A172 (cell line): ENCODE measurements at places on chromosomes 2 and 18.

DNA sequence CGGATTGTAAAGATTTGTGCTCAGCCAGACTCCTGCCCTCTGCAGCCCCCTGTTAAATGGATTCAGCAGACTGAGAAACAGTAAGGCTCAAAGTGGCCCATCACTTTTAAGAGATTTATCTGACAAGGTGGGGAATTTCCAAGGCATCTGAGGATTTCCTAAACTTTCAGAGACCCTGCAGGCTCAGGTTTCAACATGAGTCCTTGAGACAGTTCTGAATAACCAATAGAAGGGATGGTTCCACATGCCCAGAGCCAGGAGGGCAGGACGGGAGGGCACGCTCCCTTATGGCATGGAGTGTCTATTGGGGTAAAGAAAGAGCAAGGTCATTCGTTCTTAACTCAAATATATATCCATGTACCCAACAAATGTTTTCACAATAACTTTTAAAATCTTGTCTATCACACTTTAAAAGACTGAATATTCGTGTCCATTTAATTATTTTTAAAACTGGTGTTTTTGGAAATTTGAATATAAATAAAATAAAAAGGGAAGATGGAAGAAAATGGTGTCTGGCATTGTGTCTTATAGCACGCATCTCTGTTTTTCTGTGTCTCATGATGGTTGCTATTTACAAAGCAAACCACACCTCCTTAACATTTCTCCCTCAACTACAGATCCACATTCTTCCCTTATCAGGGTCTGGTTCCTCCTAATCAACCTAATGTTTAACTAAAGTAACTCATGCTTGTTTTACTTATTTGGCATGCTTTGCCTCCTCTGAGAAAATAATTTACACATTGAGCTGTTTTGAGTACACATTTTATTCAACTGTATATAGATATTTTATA lies 56.0 kb upstream of the DSG1 start:
- no peak for DNase-seq

GRCh38 chr18:213966-214365 lies 53.9 kb downstream of the THOC1 start:
- no peak for DNase-seq

DNA sequence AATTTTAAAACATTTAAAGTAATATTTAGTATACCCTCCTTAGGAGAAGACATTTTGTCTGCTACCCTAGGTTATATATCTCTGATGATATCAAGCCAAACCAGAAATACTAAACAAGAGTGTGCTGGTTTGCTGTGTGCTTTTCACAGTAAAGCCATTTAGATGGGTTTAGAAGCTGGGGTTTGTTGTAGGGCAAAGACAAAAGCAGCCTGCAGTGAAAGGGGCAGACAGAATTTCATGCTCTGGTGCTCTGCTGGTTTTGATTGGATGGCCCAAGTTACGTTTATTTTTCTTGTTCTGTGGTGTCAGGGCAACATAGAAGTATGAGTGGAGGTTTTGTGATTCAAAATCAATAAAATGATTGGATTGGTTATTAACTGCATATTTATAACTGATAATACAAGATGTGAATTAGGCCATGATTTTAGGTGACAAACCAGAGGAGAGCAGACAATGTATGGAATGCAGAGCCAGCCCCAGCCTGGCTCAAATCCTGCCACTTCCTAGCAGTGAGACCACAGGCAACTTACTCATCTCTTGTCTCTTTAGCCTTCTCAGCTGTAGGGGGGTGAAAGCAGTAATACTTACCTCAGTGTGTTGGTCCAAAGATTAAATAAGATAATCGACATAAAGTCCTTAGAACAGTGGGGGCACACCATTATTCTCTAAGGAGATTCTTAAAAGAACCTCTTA lies 30.9 kb upstream of the IER3IP1 start:
- no peak for DNase-seq

DNA sequence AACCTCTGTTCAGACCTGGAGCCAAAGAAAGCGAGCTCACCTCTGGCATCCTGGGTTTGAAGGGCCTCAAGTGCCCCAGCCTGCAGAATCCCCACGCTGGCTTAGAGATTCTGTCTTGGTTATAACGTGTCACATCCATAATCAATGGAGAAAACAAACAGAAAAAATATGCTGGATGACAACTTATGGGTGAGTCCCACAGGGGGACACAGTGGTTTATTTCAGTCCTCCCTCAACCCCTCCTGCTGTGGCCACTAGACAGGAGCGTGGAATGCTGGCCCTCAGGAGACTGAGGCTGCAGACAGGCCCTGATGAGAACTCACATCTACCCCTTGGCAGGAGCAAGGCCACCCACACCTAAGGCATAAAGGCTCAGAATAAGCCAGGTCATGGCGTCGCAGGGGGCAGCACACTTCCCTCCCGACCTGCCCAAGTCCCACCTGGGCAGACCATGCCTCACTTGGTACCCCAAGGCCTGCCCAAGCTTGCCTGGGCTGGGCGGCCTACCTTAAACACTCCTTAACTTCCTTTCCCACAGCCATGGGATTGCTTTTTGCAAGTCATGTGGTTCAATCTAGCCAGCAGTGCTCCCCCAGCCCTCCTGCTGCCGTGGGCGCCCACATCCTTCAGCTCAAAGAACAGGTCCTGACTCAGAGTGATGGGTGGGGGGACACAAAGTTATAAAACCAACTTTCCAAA lies 19.9 kb downstream of the COX7A2L start:
- no peak for DNase-seq

DNA sequence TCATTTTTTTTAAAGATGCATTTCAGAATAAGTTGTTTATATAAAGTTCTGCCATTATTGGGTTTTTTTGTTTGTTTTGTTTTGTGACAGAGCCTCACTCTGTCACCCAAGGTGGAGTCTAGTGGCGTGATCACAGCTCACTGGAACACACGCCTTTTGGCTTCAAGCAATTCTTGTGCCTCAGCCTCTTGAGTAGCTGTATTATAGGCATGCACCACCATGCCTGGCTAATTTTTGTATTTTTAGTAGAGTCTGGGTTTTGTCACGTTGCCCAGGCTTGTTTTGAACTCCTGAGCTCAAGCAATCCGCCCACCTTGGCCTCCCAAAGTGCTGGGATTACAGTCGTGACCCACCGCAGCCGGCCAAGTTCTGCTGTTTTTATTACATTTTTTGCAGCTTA lies 72.3 kb downstream of the R3HDM1 start:
- DNase-seq: no peak

DNA sequence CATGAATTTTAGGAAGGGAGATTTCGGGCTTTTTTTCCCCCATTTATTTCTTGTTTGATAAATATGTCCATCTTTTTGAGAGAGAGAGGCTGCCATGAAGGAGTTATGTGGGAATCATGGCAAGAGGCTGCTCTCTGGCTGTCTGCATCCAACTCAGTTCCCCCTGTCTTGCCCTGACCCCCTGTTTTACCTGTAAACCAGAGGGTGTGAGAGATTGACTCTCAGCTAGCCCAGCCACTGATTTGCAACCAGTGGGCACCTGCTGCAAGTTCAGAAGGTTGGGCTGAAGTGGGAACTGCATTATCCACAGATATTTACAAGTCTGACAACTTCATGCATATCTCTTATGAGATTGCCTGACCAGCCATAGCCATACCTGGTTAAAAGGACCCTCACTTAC lies 625.4 kb upstream of the FANCL start:
- DNase-seq: no peak

- no peak for DNase-seq
Measured at GRCh38 chr2:234765279-234765678, 186.5 kb upstream of the SH3BP4 start.

- DNase-seq: peak; percentile 22
Measured at GRCh38 chr2:179751163-179751809, 110.1 kb downstream of the ZNF385B start.

GRCh38 chr2:73701968-73702665 lies 35.0 kb downstream of the TPRKB start:
- DNase-seq: no peak

DNA sequence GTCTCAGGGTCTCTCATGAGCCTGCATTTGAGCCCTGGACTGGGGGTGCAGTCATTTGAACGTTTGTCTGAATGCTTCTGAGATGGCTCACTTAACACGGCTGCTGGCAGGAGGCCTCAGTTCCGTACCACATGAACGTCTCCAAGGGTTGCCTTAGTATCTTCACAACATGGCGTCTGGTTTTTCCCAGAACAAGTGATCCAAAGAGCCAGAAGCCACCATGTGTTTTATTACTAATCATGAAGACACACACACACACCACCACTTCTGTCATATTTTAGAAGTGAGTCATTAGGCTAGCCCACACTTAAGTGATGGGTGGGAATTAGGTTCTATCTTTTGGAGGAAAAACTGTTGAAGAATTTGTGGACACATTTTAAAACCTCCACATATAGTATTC lies 15.0 kb upstream of the MYO1B start:
- DNase-seq: peak; percentile 93

GRCh38 chr18:48519431-48520100 lies 19.3 kb upstream of the CTIF start:
- DNase-seq: no peak

DNA sequence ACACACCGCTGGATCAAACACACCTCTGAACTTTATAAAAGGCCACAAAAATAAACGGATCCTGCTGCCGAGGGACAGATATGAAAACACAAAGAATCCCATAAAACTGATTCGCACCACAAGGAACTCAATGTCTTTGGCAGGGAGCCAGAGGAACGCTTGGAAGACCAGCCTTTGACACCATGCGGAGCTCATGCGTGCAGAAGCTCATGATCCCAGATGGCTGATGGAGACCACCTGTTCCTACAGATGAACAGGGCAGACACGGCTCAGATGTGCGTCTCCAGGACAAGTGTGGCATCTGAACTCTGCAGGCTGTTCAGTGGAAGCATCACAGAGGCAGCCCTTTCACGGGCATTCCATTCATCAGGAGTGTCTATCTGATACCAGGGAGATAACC lies 24.9 kb downstream of the COPS9 start:
- DNase-seq: no peak

- DNase-seq: no peak
Measured at GRCh38 chr2:219473511-219473910, 25.2 kb upstream of the GMPPA start.

GRCh38 chr2:176099159-176099727 lies 352 bp upstream of the HOXD12 start:
- no peak for DNase-seq

DNA sequence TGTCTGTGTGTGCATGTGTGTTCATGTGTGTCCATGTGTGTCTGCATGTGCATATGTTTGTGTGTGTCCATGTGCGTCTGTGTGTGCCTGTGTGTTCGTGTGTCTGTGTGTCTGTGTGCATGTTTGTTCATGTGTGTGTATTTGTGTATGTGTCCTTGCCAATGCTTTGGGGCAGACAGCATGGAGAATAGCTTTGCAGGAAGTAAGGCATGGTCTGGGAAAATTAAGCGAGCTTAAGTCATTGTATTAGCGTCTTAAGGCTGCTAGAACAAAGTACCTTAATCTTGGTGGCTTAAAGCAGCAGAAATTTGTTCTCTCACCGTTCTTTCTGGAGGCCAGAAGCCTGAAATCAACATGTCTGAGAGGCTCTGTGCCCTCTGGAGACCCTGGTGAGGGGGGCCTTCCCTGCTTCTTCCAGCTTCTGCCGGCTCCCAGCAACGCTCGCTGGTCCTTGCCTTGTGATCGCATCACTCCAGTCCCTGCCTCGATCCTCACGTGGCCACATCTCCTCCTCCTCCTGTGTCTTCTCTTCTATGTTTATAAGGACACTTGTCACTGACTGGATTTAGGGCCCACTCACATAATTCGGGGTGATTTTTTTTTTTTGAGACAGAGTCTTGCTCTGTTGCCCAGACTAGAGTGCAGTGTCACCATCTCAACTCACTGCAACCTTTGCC lies 3.8 kb downstream of the NEU2 start:
- no peak for DNase-seq

DNA sequence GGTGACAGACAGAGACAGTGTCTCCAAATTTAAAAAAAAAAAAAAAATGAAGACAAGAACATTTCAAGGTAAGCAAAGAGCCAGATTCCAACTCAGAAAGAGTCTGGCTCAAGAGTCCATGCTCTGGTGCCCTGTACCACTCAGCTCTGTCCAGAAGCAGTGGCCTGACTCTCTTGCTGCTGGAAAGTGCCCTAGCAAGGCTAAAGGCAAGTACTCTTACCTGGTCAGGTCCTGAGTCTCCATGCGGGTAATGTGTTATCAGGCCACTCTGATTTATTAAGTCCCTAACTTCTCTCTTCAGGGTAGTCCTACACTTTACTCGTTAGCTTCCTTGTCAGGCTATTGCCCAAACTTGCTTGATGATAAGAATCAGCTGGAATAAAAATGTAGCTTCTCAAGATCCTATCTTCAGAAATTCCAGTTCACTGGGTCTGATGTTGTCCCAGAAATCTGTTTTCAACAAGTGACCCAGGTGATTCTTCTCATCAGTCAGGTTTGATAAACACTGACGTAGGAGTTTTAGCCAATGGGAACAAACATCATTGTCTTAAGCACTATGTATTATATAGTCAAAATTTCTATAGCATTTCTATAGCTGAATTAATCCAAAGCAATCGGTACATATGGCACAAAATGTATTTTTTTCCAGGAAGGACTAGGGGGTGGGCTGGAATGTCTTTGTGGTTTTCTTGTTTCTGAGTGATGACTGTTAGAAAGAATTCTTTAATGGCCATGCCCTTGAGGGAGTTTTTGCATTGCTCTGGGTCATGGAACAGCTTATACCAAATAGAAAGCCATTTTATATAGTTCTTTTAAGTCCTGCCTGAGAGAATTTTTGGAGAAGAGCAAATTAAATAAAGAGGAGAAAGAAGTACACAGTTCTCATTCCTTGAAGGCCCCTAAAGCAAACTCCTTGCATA lies 139.9 kb upstream of the DNMT3A start:
- DNase-seq: peak; percentile 51

- DNase-seq: no peak
Measured at GRCh38 chr2:18309627-18310026, 250.8 kb downstream of the RDH14 start.

DNA sequence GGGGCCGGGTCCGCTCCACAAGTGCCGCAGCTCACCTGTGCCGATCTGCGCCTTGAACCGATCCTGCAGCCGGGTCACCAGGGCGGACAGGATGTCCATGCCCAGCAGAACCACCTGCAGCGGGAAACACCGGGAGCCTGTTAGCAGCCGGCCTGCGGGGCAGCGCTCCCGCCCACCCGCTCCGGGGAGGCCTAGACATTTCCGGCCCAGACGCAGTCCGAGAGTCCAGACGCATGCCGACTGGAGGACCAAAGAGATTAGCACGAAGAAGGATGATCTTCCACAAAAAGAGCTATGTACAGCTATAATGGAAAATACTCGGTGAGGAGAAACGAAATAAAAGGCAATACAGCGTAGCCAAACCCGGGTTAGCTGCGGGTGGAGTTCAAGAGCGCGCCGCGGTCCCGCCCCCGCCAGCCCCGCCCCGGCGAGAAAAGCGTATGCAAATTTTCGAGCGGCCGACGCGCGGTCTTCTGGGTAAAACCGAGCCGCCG lies 421 bp upstream of the RNU4ATAC start:
- DNase-seq: peak; percentile 72

DNA sequence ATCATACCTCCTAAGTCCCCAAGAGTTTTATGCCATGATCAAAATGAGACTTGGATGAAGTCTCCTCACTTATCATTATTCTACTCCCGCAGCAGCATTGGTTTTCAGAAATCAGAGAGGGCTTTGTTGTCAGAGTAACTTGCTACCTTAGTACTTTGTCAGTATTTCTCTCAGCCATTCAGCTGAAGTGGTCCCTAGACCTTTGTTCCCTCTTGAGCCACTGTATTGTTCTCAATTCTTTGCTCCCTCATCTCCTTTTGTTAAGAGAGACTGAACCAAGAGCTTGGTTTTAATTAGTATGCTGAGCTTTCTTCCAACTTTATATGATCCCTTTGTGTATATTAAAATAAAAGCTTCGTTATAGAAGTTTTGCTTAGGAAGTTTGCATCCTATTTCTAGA lies 133.4 kb downstream of the DOCK10 start:
- no peak for DNase-seq

- DNase-seq: no peak
Measured at GRCh38 chr2:75633620-75634019, 13.0 kb upstream of the MRPL19 start.

- peak; percentile 75 for DNase-seq
Measured at GRCh38 chr18:29147944-29148343, 971.0 kb upstream of the CDH2 start.
